ENCODE measurements at places on chromosomes 11 and 22. TPM values are rescaled to one million over a fixed set of nuclear protein-coding genes. Genes with fewer than 3 reads are reported as not detected.

DNA sequence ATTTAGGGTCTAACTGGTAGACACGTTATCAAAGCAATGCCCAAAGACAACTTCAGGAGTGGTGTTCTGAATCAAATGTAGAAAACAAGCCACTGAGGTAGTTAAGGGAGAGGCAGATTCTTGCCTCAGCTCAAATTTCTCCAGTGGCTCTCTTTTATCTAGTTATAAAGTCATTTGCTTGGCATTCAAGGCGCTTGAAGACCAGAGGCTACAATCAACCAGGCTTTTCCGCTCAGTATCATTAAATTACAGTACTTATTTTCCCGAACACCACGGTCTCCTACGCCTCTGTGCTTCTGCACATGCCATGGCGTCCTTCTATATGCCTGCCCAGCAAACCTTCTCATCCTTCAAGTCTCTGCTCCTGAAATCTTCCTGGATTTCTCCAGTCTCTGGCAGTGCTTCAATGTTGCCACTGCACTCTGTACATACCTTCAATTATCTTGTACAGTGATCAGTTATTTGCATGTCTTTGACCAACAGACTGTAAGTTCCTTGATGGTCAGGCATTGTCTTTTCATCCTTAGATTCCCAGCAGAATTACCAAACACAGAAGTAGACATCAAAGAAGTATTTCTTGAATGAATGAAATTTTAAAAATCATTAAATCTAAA is 1.4 kb downstream of the POGLUT3 start:
- DNase-seq = no peak

Gene OR8B8
- total RNA-seq = not detected

GRCh38 chr11:120034176-120034875 is 103.6 kb downstream of the TRIM29 start:
- DNase-seq = no peak

Gene PAMR1
- total RNA-seq = 7.8 TPM

Gene PEX16
- 17.6 TPM for total RNA-seq

- DNase-seq = no peak
Observed at GRCh38 chr11:72141066-72141465, 5.5 kb downstream of the FOLR3 start.

Gene PSMA1
- 137 TPM for total RNA-seq

GRCh38 chr11:124896071-124896750 is 1.5 kb downstream of the ROBO4 start:
- DNase-seq = peak; percentile 59

- DNase-seq = peak; percentile 75
Observed at GRCh38 chr11:59754859-59755700, at the start of gene STX3. TSS of gene STX3 (plus strand) at chr11:59755376. CDS start at chr11:59755606, 230 bp downstream.

DNA sequence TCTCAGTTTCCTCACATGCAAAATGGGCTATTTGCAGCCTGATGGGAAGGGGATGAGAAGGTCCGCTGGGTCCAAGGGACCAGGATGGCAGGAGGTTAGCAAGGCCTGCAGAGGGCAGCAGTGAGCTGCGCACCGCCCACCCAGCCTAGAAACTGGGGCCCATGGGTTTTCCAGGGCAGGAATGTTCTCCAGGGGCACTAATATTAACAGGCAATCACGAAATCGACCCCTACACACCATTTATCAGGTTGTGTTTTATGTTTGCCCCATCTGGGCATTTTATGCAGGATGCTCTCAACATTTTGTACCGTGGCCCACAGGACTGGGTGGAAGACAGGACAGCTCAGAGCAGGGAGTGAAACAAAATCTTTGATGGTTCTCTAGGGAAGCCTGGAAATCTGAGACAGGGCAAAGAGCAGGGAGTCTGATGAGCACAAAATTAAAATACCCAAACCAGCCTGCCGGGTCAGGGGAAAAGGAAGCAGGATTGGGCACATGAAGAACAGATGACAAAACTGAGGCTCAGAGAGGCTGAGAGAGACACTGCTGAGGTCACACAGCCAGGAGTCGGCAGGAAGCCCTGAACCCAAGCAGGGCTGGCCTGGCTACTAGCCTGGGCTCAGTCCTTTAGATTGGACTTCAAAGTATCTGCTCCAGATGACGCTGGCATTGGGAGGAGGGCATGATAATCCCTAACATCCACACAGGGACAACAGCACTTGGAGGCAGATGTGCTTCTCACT is 1.6 kb upstream of the BCR start:
- peak; percentile 83 for DNase-seq

- DNase-seq = no peak
Observed at GRCh38 chr22:27309697-27310096, 491.9 kb downstream of the MN1 start.

Gene FGF19
- not detected for total RNA-seq

DNA sequence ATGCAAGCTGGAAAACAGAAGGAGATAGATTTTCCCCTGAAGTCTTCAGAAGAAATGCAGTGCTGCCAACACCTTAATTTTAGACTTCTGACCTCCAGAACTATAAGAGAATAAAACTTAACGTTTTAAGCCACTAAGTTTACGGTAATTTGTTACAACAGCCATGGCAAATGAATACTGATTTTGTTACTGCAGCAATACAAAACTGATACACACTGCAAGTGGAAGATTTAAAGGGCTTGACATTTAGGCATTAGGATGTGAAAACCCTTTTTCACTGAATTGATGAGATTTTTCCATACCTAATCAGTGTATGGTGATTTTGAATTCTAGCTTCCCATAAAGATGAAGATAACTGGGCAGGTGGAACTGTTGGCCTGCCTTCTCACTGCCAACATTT is 22.1 kb upstream of the LMO2 start:
- no peak for DNase-seq

- peak; percentile 52 for DNase-seq
Observed at GRCh38 chr11:45155627-45156180, 9.3 kb downstream of the PRDM11 start.

DNA sequence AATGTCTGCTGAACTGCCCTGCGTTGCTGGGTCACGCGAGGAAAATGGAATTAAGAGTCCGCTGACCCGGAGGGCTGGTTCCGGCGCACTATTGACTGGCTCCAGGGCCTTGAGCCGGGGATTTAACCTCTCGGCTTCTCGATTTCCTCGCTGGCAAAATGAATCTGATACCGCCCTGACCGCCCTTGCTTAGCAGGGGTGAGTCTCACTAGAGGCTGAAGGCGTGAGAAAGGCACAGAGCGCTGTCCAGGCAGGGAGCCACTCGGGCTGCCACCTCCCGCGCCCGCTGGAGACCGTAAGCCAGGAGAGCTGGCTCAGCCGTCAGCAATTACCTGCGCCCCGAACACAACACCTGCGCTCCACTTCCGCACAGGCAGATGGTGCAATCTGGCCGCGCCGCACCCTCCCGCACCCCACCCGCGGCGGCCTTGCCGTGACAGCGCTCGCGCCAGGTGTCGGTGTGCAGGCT is 65.6 kb downstream of the BUD13 start:
- no peak for DNase-seq

DNA sequence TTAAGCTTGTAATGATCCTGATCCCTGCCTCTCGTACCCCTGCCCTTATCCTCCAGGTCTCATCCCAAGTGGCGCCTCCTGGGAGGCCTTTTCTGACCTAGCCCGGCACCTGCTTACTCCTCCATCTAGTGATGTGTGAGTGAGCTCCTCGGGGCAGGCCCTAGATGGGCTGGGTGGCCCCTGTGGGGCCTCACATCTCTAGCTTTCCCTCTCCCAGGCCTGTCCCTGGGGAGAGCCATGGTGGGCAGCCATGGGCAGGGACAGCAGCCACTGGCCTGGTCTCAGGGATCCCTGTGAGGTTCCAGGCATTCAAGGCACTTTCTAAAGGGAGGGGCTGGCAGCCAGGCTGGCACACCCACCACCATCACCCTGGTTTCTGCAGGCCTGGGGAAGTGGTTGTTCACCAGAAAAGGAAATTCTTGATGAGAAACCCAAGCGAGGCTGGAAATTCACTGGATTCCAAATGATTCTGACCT is 27.9 kb downstream of the GNAZ start:
- DNase-seq = no peak

DNA sequence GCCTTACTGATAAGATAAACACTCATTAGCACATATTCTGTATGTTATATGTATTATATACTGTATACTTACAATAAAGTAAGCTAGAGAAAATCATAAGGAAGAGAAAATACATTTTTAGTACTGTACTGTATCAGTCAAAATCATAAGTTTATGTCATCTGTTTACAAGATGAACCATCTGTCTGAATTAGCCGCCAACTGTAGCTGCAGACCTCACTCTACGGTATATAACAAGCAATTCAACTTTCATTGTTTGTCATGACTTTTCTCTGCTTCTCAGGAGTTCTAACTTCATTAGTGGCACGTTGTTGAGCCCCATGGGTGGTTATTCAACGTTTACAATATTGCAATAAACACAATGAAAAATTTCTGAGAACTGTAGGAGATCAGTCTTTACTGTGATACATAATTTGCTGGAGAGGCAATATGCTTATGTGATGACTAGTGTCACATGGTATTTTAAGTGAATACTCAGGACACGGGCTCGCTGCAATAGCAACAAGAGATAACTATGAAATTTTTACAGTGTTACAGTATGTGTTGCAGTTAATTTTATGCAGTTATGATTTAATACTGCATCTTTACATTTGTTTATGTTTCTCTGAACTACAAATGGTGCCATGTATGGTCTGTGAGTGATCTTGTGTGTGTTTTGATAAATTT is 132.2 kb upstream of the CTSC start:
- DNase-seq = no peak

- DNase-seq = no peak
Observed at GRCh38 chr11:78838417-78838816, 263.8 kb upstream of the NARS2 start.

GRCh38 chr11:114362326-114362725 is 38.0 kb downstream of the C11orf71 start:
- DNase-seq = no peak

GRCh38 chr22:32697331-32697995 is 104.0 kb upstream of the TIMP3 start:
- no peak for DNase-seq

- DNase-seq = no peak
Observed at GRCh38 chr11:4466871-4467442, 15.5 kb upstream of the OR52K1 start.

- no peak for DNase-seq
Observed at GRCh38 chr22:42145175-42145574, 14.6 kb upstream of the CYP2D6 start.

DNA sequence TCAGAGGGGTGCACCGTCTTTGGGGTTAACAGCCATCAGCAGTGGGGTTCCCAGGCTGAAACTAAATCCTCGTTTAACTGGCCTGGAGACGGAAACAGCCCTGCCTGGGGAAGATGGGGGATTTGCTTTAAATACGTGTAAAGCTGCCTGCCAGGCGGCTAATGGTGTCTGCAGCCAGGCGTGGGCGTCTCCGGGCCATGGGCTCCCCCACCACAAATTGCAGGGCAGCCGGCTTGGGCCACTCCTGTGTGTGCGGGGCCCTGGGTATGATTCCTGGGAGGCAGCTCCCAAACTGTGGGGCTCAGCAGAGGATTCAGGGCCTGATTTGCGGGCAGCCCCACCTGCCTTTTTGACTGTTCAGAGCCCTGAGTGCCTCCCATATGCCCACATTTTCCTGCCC is 110.5 kb downstream of the KCNQ1 start:
- DNase-seq = peak; percentile 28

GRCh38 chr11:86636275-86636674 is 36.1 kb downstream of the ME3 start:
- no peak for DNase-seq

GRCh38 chr11:105609832-105610781 is at the start of gene GRIA4:
TSS of gene GRIA4 (plus strand) at chr11:105610073. CDS start at chr11:105610998, 925 bp downstream.
- DNase-seq = peak; percentile 75

GRCh38 chr22:38923463-38924346 is 33.7 kb upstream of the APOBEC3A start:
- peak; percentile 93 for DNase-seq

DNA sequence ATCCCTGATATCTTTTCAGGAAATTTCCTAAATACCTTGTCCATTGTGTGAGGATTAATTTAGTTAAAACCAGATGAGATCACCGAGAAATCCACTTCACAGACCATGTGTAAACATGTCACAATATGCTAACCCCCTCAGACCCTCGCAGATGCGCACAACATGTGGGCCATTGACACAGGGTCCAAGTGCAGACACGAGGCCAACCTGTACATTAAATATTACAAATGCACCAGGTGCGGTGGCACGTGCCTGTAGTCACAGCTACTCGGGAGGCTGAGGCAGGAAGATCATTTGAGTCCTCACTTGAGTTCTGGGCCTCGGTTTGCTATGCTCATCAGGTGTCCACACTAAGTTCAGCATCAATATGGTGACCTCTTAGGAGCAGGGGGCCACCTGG is 9.9 kb upstream of the TMPRSS4 start:
- peak; percentile 55 for DNase-seq

- no peak for DNase-seq
Observed at GRCh38 chr22:42708417-42708816, 12.3 kb downstream of the A4GALT start.

DNA sequence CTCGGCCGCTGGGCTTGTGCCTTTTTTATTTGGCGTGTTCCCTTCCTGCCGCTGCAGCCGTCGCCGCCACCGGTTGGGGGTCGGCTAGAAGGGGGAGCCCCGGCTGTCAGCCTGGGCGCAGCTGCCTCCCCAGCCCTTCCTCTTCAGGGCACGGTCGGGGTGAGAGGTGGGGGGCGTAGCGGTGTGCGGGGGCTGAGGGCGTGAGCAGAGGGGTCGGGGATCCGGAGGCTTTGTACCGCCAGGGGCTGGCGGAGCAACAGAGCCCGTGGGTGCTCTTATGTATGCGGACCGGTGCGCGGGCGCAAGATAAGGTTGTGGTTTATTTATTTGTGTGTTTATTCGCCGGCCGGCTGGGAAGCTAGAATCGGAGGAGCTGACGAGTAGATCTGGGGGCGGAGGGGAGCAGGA is 477 bp downstream of the ZBTB16 start:
- DNase-seq = peak; percentile 77

Gene BLID
- 2.1 TPM for total RNA-seq

GRCh38 chr11:18312663-18313420 is 9.1 kb downstream of the HPS5 start:
- no peak for DNase-seq

GRCh38 chr11:11117730-11118129 is 235.3 kb downstream of the CSNK2A3 start:
- DNase-seq = no peak

DNA sequence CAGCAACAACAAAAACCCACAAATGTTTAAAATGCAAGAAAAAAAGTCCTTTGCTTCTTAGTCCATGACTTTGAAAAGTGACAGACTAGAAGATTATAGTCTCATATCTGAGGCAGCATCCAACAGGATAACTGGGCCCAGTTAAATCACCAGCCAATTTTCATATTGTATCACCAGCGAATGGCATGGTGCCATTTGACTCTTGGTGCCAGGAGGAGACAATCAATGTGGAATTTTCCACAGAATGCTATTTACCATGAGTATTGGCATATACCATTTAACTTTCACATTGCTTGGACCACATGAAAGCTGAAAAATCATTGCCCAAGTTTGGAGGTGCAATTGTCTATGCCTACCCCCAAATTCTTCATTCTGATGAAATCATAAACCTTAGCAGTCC is 255.5 kb downstream of the TENM4 start:
- no peak for DNase-seq

GRCh38 chr22:29040385-29041275 is 21.0 kb downstream of the C22orf31 start:
- DNase-seq = peak; percentile 81

GRCh38 chr11:95078526-95078925 is 11.1 kb upstream of the ENDOD1 start:
- DNase-seq = no peak

GRCh38 chr22:42388130-42388797 is 43.9 kb downstream of the NFAM1 start:
- no peak for DNase-seq

Gene KLHL35
- 0.81 TPM for total RNA-seq
